ENCODE measurements at places on chromosomes 4 and X.

DNA sequence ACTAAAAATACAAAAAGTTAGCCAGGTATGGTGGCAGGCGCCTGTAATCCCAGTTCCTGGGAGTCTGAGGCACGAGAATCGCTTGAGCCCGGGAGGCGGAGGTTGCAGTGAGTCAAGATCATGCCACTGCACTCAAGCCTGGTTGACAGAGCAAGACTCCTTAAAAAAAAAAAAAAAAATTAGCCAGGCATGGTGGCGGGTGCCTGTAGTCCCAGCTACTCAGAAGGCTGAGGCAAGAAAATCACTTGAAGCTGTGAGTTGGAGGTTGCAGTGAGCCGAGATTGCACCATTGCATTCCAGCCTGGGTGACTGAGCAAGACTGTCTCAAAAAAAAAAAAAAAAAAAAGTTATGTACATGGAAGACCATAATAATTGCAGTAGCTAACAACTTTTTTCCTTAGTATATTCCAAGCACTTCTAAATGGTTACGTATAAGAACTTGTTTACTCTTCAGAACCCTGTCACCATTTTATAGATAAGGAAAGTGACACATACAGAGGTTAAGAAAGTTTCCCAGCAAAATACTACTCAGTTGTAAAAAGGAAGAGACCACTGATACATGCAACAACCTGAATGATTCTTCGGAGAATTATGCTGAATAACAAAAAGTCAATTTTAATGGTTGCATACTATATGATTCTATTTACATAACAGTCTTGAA, 24.5 kb downstream of the RUFY3 start:
- DNase-seq: no peak

GRCh38 chr4:40552536-40552935, 77.1 kb downstream of the RBM47 start:
- DNase-seq: no peak

- DNase-seq: no peak
Measured at GRCh38 chrX:107542500-107542899, 85.8 kb upstream of the PRPS1 start.

- no peak for DNase-seq
Measured at GRCh38 chr4:39227906-39228305, 45.6 kb downstream of the WDR19 start.

- no peak for DNase-seq
Measured at GRCh38 chr4:170849969-170850368, 760.2 kb upstream of the AADAT start.

DNA sequence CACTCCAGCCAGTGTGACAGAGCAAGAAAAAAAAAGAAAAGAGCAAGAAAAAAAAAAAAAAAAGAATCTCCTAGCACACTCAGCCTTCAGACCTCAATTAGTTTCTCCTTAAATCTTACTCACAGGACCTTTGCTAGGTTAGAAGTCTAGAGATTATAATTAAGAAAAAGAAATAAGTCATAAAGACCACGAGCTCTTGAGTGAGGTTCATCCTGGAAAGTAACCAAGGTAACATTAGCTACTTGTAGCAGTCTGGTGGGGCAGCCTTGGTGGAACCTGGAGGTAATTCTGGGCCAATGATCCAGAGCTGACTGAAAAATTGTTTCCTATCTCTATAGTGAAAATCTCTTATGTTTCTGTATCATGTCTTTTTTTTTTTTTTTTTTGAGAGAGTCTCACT, 21.2 kb upstream of the DDX3X start:
- DNase-seq: no peak

DNA sequence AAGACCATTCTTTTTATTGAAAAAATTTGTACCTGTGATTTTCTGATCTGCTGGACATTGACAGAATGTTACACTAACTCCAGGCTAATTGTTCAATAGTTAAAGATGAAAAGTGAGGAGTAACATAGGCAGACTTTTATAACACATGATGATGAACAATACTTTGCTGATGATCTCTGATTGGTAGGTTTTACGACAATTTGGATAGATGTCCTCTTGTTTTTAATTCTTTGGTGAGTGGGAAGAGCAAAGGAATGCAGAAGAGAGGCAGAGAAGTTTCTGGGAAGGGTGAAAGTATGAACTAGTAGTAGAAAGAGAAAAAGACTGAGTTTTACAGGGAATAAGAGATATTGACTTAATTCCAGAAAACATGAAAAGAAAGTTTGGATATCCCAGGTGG, 267.3 kb upstream of the HAND2 start:
- no peak for DNase-seq

GRCh38 chr4:52659001-52659721, at the start of gene USP46:
USP46 (minus strand) TSS chr4:52659301; CDS start chr4:52659150, 151 bp downstream.
- no peak for DNase-seq

DNA sequence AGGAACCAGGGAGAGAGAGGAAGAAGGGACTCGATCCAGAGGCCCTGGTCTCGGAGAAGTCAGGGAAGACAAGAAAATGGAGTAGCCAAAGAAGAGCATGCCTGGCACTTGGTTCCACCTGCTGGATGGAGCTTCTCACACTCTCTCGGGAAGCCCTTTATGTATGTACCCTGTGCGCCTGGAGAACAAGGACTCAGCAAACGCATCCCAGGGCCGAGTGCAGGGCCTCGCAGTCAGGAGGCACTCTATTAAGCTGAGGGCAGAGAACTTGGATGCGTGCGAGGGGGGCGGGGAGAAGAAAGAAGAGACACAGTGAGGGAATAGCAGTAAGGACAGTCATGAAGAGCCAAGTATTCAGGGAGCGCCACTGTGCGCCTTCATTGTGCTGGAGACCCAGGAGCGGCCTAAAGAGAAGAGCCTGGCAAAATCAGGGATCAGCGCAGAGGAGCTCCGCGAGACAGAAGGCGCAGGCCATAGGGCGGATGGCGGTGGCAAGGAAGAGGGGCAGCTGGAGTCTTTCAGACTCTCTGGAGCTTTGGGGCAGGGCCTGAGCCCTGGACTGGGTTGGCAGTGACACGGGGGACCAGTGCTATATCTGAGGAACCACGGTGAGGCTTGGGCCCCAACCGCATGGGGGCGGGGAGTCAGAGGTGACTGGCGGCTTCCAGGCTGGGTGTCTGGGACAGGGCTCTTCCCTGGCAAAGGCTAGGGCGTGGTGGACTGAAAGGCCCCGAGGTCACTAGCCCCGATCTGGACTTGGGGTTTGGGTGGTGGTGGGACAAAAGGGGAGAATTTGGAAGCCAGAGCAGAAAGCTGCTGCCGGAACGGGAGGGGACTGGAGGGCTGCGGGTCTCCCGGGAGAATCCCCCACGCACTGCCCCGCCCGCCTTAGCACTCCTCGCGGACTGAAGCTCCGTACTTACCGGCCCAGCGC, 1.9 kb upstream of the SEPTIN6 start:
- DNase-seq: no peak

DNA sequence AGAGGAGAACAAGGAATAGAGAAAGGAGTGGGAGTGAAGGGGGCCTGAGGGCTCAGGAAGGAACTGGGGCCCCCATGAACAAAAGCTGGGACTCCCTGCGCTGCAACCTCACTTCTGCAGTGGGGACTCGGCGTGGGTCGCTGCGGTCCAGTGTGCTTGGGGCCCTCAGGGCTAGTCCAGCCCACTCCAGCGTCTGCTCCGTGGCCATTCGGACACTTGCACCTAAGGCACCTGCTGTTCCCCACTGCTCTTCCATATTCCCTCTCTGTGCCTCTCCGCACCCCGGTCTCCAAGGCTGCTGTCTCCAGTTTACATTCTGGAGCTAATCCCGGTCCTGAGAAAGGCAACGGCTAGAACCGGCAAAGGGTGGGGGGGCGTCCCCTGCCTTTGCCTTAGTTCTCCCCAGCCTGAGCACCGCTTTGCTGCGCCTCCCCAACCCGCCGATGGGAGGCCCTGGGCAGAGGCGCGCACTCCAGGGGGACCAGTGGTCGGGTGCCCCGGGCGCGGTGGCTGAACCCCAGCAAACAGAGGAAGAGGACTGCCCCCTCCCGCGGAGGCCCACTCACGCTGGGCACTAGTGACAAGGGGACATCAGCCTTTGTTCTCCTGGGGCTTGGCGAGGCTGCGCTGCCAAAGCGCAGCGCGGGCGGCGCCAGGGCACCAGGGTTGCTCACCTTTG, 327.7 kb upstream of the F9 start:
- no peak for DNase-seq

- peak; percentile 58 for DNase-seq
Measured at GRCh38 chr4:39032218-39033085, at the start of gene TMEM156. TMEM156 (minus strand) TSS chr4:39032409; CDS start chr4:39032313, 96 bp downstream.

DNA sequence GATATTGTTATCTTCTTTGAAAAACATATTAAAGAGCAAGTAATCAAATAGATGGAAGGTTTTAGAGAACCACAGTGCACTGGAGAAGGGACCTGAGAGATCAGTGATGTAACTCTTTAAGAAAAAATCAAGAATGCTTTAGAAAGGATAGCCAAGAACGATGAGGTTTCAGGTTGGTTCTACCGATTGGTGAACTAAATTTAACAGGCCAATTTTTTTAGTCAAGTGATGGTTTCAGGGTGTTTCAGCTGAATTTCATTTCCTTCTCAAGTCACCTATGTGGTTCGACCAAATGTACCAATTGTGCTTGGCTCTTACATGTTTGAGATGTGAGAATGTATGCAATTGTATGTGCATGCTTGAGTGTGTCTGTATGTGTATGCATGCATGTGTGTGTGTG, 26.5 kb downstream of the HS3ST1 start:
- DNase-seq: no peak

DNA sequence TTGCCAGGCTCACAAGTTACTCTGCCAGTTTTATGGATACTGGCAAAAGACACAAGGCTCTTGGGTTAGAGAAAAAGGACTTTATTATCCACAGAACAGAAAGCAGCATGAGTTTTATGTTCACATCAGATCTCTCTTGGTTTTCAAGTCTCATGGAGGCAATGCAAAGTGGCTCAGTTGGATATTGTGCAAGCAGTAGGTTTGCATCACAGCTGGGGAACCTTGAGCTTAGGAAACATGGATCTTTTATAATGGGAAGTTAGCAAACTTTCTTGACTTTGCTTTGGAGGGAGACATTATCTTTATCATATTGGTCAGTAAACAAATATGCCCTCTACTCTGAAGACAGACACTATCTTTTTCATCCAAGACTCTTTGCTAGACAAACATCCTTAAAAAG, 109.2 kb upstream of the GRPR start:
- no peak for DNase-seq

- no peak for DNase-seq
Measured at GRCh38 chr4:77040270-77040669, 35.5 kb downstream of the CCNI start.

DNA sequence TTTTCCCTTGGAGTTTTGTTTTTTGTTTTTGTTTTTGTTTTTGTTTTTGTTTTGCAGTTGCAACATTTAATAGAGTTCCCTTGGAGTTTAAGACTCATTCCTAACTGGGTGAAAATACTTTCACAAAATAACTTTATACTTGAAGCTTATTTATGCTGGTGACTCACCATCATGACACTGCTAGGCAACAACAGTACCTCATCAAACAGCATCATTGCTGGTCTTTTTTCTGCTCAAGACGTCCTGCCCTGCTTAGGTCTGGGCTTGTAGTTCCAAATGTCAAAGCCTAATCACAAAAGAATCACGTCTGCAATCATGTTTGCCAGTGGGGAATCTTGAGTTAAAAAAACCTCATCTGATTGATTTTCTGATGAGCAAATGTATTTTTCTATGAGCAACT, 105.7 kb upstream of the PRPS2 start:
- no peak for DNase-seq

DNA sequence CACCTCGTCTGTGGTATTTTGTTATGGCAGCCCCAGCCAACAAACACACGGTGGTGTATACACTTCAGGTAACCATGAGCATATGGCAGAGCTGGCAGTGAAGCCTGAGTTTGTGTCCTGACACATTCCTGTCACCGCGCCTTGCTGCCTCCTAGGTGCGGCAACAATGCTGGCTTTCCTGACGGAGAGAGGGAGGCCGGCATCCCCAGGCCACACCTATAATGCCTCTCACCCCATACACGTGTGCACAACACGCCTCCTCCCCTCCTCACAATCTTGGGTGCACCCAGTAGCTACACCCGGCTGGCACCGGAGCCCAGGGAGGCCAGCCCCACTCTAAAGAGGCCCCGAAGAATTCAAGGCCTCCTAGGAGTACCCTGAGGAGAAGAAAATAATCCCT, 158.5 kb downstream of the NSUN7 start:
- no peak for DNase-seq

GRCh38 chr4:184287697-184288255, 70.1 kb upstream of the ENPP6 start:
- DNase-seq: no peak

DNA sequence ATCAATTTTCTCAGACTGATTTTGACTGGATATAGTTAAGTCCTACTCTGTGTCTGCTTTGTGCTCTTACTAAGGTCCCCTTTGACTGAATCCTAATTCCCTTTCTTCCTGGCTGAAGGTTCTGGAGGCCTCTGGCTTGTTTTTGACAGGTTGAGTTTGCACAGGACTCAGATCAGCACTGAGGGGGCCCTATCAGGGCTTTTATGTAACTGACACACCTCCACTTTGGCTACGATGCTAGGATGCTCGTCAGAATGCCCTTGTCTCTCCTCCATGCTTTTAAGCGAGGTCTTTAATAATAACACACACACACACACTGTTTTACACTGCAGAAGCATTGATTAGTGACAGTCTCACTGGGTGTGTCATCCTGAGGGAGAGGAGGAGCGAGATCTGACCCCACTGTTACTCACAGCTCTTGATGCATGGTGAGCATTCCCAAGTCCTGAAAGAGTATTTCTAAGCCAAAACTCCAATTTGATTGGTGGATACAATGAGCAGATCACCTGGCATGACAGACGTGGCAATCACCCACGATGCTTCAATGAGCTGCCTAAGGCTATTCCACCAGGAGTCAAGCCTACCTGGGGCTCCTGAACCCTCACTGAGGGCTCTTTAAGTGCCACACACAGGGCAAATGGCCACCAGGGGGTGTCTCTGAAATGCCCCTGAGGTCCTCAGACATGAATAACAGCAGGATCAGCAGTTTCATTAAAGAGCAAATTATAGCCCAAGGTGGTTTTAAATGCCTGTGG, 130.4 kb upstream of the CPEB2 start:
- no peak for DNase-seq

DNA sequence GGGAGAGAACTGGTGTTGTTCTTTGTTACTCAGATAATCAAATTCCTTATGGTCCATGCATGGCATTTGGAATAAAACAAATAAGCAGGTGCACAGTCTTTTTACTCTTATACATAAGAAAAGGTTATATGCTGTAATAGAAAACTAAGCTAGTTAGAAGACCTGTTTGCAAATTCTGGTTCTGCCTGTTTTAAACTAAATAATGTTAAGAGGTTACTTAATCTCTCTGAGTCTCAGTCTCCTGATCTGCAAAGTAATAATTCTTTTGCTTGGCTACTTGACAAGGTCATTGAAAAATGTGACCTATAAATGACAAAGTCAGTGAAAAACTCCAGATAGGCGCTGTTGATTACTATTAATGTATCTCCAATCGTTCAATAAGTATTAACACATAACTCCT, 42.5 kb upstream of the ANXA3 start:
- DNase-seq: no peak

GRCh38 chr4:55027596-55027995, 97.8 kb downstream of the KDR start:
- DNase-seq: no peak

All from activated naive CD4-positive, alpha-beta T cell treated with anti-CD3 and anti-CD28 coated beads, Interleukin-2, amount 50 U/mL, for 72 hours (primary cell).